ENCODE measurements at places on chromosomes 7 and 10.

DNA sequence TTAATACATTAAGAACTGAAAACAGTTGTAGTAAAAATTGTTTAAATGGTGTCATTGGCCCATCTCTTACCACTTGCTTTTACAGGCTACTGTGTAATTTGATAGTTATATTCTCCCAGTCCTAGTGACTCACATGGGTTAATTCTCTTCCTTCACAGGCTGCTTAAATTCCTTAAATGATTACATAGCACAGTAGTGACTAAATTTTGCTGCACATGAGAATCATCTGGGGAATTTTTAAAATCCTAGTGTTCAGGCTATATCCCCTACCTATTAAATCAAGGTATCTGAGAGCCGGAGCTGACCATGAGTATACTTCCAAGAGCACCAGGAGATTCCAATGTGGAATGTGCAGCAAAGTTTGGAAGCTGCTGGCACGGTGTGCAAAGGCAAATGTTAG is 45.3 kb upstream of the ZNF800 start:
- DNase-seq, result no peak

DNA sequence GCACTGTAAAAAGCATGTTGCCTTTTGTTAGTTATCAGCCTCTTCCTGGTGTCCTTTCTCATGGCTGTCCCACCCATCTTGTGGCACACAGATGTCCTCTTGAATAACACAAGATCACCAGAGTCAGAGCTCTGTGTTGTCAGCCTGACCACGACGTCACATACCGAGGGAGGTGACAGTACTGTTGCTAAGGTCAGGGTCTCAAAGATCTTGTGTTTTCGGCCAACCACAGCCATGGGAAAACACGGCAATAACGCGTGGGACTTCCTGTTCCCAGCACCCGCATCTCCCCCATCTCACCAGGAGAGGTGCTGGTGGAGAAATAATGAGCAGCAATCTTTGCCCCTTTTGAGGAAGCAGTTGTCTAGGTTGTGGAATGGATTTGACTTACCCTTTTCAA is 40.4 kb downstream of the NPVF start:
- no peak for DNase-seq

GRCh38 chr10:7960108-7960507 is 94.4 kb upstream of the GATA3 start:
- DNase-seq, result no peak

- DNase-seq, result no peak
Measured at GRCh38 chr7:45865594-45866410, 7.1 kb downstream of the CCDC201 start.

All from GM13977 (cell line).